Lung (tissue), 17 donors: ENCODE measurements at places on chromosomes 5 and 9. TPM values are rescaled to one million over a fixed set of nuclear protein-coding genes. Genes with fewer than 3 reads are reported as not detected.
A peak's percentile ranks its signal among the peaks of the same experiment; 100 is the strongest.

GRCh38 chr5:164090358-164090757, 584.9 kb downstream of the MAT2B start:
- no peak for DNase-seq
- no peak overlapping the region for H3K4me3 ChIP-seq
- no peak overlapping the region for H3K27ac ChIP-seq
- H3K36me3 ChIP-seq: no peaks in the 10 kb centered on the region
- H3K4me1 ChIP-seq: peaks cover 6% of the 10 kb centered on the region

DNA sequence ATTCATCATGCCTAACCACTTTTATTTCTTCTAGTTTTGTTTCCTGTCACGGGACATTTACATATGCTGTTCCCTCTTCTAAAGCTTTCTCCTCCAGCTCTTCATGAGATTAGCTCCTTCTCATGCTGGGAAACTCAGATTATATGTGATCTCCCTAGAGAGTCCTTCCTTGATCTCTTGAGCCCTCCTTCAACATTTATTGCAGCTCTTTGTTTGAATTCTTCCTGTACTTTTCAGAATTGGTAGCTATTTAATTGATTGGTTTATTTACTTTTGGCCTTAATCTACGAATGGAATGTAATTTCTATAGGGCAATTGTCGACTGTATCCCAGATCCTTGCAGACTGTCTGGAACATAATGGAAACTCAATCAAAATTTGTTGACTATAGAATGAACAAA, 9.7 kb upstream of the TRPM3 start:
- H3K4me3 ChIP-seq: no peak overlapping the region
- H3K27me3 ChIP-seq: no peaks in the 10 kb centered on the region
- DNase-seq: no peak
- H3K27ac ChIP-seq: no peak overlapping the region
- no peaks in the 10 kb centered on the region for H3K4me1 ChIP-seq
- no peaks in the 10 kb centered on the region for H3K36me3 ChIP-seq

- no peaks in the 10 kb centered on the region for H3K27me3 ChIP-seq
- H3K27ac ChIP-seq: no peak overlapping the region
- no peaks in the 10 kb centered on the region for H3K36me3 ChIP-seq
- DNase-seq: no peak
- no peaks in the 10 kb centered on the region for H3K4me1 ChIP-seq
- H3K4me3 ChIP-seq: no peak overlapping the region
These were observed 17.3 kb downstream of the LNPEP start for GRCh38 chr5:96952974-96953730.

GRCh38 chr9:132458432-132458831, 48.4 kb downstream of the CFAP77 start:
- DNase-seq: no peak
- H3K4me3 ChIP-seq: no peak overlapping the region
- H3K36me3 ChIP-seq: no peaks in the 10 kb centered on the region
- no peak overlapping the region for H3K27ac ChIP-seq
- H3K4me1 ChIP-seq: no peaks in the 10 kb centered on the region
- H3K27me3 ChIP-seq: peaks cover 8% of the 10 kb centered on the region

DNA sequence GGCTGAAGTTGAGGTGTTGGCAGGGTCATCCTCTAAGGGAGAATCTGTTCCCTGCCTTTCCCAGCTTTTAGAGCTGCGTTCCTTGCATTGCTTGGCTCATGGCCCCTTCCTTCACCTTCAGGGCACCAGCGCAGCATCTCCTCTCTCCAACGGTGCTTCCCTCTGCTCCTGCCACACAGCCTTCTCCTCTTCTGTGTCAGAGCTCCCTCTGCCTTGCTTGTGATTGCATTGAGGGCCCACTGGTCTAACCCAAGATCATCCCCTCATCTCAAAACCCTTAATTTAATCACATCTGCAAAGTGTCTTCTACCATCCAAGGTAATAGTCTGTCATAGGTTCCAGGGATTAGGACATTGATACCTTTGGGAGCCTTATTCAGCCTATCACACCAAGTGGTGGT, 205.7 kb upstream of the TBCA start:
- no peak for DNase-seq
- peaks cover 21% of the 10 kb centered on the region for H3K27me3 ChIP-seq
- H3K4me3 ChIP-seq: no peak overlapping the region
- H3K4me1 ChIP-seq: peaks cover 24% of the 10 kb centered on the region
- H3K36me3 ChIP-seq: peaks cover 2% of the 10 kb centered on the region

DNA sequence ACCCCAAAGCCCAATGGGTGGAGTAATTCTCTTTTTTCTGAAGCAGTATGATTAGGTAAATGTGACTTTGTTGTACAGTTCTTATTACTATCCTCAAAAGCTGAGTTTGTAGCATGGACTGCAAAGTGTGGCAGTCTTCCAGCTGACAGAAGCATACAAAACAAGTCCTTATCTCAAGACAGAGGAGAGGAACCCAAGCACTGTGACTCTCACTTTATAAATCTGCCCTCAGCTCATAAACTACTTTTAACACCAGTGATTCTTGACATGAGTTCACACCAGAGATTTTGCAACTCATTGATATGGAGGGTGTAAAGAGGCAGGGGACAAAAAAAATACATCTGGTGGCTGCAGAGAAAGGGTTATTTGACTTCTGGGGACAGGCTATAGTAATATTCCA, 251.6 kb downstream of the NTRK2 start:
- H3K36me3 ChIP-seq: no peaks in the 10 kb centered on the region
- H3K4me3 ChIP-seq: no peak overlapping the region
- no peaks in the 10 kb centered on the region for H3K27me3 ChIP-seq
- peak; percentile 96 for DNase-seq

- H3K4me3 ChIP-seq: peak overlapping the region; percentile 83
- peak overlapping the region; percentile 99 for H3K27ac ChIP-seq
- DNase-seq: peak; percentile 89
These were observed 813 bp downstream of the HNRNPK start for GRCh38 chr9:83978992-83979811.

DNA sequence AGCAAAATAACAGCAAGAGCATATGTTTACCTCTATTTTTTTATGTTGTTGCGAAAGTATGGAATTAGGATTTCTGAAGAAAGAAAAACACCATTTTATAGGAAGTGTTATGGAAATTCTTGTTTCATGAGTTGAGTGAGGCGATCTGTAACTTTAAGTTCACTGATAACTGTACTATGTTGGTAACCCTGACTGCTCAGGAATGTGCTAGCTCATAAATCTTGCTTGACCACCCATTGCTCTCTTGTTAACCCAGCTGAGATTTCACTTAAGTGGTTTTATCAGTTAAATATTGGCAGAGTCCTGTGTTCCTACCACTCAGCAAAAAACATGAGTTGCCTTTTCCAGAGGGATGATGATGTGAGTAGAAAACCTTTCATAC, 91.1 kb upstream of the STARD4 start:
- no peak overlapping the region for H3K4me3 ChIP-seq
- H3K4me1 ChIP-seq: peaks cover 16% of the 10 kb centered on the region
- no peaks in the 10 kb centered on the region for H3K27me3 ChIP-seq
- H3K27ac ChIP-seq: no peak overlapping the region

GRCh38 chr5:6243706-6244338, 134.5 kb downstream of the MED10 start:
- no peaks in the 10 kb centered on the region for H3K36me3 ChIP-seq
- DNase-seq: no peak
- H3K27ac ChIP-seq: no peak overlapping the region
- H3K4me1 ChIP-seq: no peaks in the 10 kb centered on the region

DNA sequence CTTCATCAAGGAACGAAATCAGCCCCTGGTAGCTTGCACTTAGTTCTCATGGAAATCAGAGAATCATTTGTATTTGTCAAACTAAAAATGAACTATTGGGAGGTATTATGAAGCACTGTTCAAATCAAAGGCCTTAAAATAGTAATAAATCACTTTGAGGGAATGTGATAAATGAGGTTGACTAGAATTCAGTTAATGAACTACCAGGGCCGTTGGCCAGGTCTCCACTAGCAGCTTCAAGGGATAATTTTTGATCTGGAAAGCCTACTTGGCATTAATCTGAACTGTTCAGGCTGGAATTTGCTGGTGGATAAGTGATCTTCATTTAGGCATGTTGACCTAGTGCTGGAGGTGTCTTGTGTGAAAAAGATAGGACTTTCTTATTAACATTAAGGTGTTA, 76.4 kb upstream of the GPR151 start:
- no peak for DNase-seq
- no peaks in the 10 kb centered on the region for H3K4me1 ChIP-seq
- H3K27me3 ChIP-seq: no peaks in the 10 kb centered on the region
- H3K27ac ChIP-seq: no peak overlapping the region
- H3K36me3 ChIP-seq: no peaks in the 10 kb centered on the region

- H3K27ac ChIP-seq: peak overlapping the region; percentile 9
- peaks cover 13% of the 10 kb centered on the region for H3K4me1 ChIP-seq
- no peak overlapping the region for H3K4me3 ChIP-seq
- no peaks in the 10 kb centered on the region for H3K36me3 ChIP-seq
- DNase-seq: no peak
These were observed 5.9 kb upstream of the CXXC5 start for GRCh38 chr5:139642213-139642612.

- H3K27me3 ChIP-seq: no peaks in the 10 kb centered on the region
- H3K36me3 ChIP-seq: no peaks in the 10 kb centered on the region
- H3K4me1 ChIP-seq: peaks cover 8% of the 10 kb centered on the region
- H3K4me3 ChIP-seq: no peak overlapping the region
These were observed 125.5 kb downstream of the STARD4 start for GRCh38 chr5:111386832-111387162.

Gene LCN12
- 4.1 TPM for total RNA-seq

Gene ZNF883
- 2.2 TPM for total RNA-seq

Gene GZMA
- total RNA-seq: 4.3 TPM

Gene IFNB1
- total RNA-seq: not detected

Gene LRRC19
- total RNA-seq: not detected

Gene ESM1
- total RNA-seq: 3.8 TPM

Gene IL5
- not detected for total RNA-seq

Gene PLPPR1
- 5.9 TPM for total RNA-seq
